NCI-H1930 (cell line): ENCODE measurements at places on chromosomes 5 and 9.

- DNase-seq, result no peak
These were observed 191.0 kb downstream of the ESM1 start for GRCh38 chr5:54794135-54794975.

- no peak for DNase-seq
These were observed 512 bp downstream of the PLK2 start for GRCh38 chr5:58459146-58460001.

GRCh38 chr5:74304536-74304935, 336.0 kb downstream of the ENC1 start:
- no peak for DNase-seq

DNA sequence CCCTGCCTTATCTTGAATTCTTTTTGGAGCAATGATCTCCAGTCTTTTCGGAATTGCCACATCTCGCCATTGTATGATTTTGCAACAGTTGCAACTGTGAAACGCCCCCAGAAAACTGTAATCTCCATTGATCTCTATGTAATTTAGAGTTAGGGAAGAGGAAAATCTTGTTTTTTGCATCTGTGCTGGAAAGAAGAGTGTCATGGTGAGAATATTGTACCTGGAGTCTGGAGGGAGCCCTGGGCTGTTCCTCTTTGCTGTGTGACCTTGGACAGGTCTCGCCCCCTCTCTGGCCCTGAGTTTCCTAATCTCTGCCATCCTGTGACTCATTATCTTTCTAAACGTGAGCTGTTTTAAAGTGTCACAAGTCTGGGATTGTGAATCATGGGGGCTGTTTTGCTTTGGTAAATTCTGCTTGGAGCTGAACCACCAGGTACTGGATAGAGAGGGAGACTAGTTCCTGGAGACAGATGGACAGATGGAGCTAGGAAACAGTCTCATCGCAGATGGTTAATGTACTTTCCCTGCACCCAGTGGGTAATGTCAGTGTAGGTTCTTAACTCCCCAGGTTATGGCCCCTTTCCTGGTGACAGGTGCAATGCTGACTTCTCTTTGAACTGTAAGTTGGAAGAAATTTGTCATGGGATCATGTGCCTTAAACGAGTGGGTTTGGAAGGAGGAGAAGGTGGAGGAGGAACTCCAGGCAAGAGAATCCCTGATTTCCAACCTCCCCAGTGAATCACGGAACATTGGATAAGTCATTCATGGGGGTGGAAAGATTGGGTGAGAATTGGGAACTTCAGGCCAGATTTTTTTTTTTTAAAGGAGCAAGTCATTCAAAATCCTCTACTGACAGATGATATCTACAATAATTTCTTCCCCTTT, 19.6 kb downstream of the PPARGC1B start:
- no peak for DNase-seq

GRCh38 chr5:61159070-61159469, 3.2 kb downstream of the SMIM15 start:
- no peak for DNase-seq

DNA sequence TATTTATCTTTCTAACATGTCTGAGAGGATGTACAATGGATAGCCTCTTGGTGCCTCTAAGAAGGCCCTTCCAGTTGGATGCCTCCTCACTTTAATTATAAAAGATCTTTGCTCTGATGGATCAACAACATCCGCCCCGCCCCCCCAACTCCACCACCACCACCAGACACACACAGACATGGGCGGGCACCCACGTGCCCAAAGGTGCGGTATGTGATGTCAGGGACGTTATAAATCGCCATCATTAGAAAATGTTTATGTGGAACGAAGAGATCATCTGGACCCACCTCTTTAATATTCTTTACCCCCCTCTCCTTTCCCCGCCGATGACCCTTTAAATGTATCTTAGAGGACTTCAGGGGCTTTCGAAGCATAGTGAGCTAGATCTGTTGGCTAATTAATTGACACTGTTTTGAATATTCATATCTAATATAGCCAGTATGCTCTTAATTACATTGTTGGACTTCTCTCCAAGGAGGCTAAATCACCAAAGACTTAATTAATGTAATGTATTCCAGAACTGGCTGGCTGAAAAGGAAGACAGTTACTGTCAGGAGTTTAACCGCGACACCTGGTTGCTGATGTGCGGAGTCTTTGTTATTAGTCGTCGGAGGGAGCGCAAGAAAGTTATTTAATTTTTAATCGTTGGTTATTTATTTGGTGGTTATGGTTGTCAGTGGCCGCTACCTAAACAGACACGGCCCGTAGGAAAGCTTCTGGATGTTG, 6.1 kb upstream of the FOXB2 start:
- DNase-seq, result no peak

DNA sequence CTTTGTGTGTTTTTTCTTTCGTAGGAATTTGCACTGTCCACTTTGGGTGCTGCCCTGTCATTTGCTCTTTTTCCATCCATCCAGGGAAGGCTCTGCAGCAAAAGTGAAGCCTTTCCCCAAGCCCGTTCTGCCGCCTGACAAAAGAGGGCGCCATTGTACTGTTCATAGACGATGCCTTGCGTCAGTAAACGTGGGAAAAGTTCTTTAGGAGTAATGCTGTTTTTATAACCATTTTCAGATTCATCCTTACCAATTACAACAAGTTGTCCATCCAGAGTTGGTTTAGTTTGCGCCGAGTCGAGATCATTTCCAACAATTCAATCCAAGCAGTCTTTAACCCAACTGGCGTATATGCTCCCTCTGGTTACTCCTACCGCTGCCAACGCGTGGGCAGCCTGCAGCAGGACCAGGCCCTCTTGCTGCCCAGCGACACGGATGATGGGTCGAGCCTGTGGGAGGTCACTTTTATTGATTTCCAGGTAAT, 34.3 kb upstream of the RPS23 start:
- DNase-seq, result peak; percentile 20

DNA sequence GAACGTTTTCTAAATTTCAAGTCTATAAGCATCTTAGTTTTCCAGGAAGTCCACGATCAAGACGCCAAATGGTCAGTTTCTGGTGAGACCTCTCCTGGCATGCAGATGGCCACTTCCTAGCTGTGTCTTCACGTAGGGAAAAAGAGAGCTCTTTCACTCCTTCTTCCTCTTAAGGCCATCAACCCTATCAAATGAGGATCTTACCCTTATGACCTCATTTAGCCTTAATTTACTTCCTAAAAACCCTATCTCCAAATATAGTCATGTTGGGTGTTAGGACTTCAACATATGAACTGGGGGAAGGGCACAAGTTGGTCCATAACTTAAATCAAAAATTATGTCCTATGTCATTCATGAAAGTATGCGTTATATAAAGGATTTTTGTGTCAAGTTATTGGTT, 229.5 kb downstream of the ARL15 start:
- no peak for DNase-seq

GRCh38 chr5:79070350-79070667, 742 bp downstream of the BHMT2 start:
- DNase-seq, result no peak

DNA sequence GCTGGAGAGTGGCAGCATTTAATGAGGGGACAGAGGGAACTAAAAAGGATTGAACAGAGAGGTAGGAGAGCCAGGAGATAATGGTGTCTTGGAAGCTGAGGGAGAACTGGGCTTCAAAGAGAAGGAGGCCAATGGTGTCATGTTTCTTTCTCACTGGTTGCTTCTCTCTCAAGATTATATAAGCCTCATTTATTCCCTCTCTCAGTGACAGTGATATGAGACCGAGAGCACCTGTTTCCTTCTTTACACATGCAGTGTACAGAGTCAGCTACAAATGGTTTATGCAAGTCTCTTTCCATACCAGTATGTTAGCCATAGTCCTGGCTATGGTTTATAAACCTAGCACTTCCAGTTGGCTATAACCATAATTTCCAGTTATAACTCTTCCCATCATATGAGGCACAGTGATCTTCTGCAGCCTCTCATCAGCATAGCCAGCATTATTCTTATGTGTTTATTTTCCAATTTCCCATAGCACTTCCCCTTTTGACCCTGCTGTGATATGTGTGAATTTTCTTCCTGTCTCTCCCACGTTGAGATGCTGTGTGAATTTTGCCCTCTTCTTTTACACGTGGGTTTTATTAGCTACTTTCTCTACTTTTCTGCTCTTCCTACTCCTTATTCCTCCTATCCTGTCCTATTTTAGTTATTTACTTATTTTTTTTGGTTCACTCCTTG, 71.2 kb downstream of the UNC13B start:
- DNase-seq, result no peak

- DNase-seq, result no peak
These were observed 191.7 kb downstream of the GABBR2 start for GRCh38 chr9:98516897-98517503.

DNA sequence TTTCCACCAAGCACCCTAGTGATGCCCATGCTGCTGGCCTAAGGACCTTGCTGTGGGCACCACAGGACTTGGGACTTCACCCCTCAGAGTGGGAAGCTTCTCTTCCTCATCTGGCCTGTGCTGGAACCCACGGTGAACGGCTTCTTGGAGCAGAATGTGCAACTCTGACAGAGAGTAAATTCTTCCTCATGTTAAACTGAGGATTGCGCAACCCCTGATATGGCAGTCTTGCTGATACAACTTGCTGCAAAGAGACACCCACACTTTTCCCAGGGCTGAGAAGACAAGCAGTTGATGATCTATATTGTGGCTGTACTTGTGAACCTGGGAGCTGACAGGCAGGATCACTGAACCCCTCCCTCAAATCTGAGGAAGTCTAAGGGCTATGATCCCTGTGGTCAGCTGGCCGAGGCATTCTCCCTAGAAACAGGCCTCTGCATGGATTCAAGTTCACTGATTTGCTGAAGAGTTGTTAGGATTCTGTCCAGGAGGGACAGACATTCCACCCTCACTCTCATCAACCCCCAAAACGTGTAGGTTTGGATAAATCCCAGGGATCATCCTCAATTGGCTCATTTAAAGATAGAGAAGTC, 307.2 kb downstream of the MTRR start:
- no peak for DNase-seq

DNA sequence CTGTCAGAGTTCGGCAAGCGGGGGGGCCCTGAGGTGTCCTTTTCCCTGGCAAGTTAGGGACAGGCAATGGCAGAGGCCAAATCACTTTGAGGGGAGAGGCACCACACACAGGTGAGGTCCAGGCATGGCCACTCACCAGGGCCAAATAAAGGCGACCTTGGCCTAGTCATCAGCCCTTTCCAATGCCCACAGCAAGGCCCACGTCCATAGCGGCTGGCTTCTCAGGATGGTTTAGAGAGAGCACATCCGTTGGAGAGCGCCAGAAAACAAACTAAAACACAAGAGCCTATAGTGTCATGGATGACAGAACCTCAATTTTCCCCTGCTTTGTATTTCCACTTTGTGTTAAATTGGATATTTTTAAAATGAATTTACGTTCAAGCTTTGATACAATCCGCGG, 7.0 kb downstream of the CCNJL start:
- DNase-seq, result no peak

DNA sequence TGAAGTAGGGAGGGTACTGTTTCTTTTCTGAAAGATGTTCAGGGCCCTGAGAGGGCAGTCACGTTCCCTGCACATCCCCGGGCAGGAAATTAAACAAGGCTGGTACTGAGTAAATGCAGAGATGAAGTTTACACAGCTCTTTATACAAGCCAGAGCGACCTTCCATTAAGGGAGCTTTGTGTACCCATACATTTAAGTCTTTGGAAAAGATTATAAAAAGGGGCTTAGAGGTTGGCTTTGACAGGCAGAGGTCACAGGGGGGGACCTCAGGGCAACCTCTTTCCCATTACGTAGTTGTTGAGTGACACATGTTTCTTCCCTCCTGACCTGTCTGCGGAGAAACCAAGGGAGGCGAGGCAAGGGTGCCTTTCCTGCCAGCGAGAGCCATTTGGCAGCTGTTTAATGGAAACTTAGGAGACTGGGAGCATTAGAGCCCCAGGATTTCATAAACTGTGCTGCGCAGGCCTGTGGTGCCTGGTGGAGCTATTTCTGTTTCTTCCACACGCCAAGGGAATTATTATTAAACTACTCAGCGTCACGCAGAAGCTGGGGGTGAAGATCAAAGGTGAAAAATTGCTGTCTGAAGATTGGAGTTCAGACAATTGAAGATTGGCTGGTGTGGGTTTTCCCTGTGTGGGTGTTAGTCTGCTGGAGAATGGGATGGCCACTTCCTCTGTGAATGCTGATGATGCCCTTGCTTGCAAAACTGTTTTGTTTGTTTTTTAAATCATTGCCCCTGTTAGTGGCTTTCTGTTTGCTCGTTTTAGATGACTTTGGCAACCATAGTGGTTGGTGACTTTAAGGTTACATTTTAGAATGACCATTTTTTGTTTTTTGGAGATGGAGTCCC, 3.2 kb upstream of the SMIM32 start:
- DNase-seq, result no peak

DNA sequence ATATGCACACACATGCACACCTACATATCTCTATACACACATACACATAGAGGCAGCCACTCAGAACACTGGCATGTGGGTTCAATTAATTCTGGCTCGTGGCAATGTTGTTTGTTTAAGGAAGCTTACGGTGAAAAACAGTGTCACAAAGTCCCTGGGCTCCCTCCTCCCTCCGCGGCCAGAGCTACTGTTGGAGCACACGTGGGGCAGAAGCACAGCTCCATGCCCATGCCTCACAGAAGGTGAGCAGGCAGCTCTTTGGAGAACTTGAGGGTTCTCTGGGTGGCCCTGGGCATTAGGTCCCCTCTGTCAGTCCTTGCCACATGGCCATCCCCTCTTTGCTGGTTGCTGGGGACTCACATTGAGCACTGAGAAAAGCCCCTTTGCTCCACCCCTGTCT, 107.5 kb downstream of the GADD45G start:
- no peak for DNase-seq

GRCh38 chr5:102561894-102562760, 63.3 kb upstream of the SLCO6A1 start:
- DNase-seq, result no peak

DNA sequence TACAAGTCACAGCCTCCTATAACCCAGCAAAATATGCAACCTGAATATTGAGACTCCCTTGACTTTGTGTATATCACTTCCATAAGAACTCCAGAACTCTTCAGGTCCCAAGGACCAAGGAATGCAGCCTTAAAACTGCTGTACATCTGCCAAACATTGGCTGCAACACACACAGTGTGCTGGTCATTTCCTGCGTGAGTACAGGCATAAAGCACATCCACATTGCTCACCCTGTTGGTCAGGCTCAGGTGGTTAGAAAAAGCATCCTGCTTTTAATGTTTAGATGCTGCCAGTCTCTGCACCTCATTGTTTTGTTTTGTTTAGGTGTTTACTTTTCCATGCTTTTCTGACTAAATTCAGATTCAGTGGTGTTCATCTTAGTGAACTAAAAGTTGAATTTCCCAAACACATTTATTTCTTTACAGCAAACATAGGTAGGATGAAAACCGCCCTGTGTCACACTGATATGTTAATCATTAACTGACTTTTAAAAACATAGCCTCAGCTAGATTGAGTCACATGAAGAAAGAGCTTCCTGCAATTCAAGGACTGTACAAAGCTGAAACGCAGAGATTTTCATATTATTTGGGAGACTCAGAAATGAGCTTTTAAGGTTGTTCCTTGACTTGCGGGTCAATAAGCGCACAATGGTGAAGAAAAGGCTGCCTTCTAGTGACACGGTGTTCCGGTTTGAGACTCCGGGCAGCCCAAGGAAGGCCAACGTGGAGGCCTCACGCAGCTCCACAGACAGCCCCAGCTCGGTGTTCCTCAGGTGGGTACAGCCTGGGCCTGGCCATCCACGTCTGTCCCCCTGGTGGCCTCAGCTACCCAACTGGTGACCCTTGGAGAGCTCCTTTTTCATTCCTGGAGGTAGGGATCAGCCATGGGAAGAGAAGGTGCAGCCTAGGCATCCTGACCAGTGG, 52.2 kb upstream of the GRAMD2B start:
- no peak for DNase-seq
